ENCODE measurements at places on chromosomes 7 and 10. TPM values are rescaled to one million over a fixed set of nuclear protein-coding genes. Genes with fewer than 3 reads are reported as not detected.

Gene PWWP2B
- 27.6 TPM for total RNA-seq

DNA sequence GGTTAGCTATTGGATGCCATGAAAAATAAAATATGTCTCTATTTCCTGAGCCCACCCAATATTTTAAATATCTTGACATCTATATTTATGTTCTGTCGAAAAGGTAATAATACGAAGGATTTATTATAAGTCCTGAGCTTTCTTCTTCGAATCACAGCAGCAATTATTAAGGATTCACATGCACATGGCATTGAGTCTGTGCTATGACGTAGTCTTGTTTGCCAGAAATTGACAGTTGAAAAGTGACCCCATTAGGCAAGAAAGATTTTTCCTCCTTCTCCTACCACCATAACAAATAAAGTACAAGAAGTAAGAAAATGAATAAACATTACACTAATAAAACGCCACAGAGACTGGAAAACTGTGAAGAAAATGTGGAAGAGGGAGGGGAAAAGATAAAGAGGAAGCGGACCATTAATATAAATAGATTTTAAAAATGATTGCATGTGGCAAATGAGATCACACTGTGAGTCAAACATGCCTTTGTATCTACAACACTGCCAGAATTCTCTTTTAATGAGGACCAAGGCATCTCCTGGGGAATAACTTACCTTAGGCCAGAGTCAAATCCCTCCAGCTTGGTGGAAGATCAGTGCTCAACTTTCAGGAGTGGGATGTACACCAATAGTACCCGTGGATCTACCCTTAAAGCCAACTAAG lies 21.6 kb downstream of the FZD1 start:
- DNase-seq = no peak

- no peak for DNase-seq
Measured at GRCh38 chr10:119313644-119314043, 106.3 kb downstream of the GRK5 start.

DNA sequence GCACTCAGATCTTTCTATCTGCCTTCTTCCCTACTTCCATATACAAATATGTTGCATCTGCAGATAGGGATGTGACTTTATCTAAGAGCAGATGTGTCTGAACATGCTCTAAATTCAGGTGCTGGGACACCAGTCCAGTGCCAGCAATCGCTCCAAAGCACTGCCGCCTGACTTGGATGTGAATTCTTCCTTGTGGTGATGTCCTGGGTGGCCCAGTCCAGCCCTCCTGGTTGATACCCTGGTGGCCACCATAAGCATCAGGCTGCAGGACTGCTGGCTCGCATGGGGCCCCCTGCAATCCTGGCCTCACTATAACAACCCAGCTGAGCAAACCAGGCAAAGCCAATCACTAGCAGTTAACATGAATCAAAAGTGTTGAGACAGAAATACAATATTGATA lies 149.2 kb upstream of the PDE1C start:
- DNase-seq = no peak
